ENCODE measurements at places on chromosomes 2 and 18. TPM values are rescaled to one million over a fixed set of nuclear protein-coding genes. Genes with fewer than 3 reads are reported as not detected.
A peak's percentile ranks its signal among the peaks of the same experiment; 100 is the strongest.

Gene SMYD5
- 40.2 TPM for total RNA-seq

Gene BCL2
- 6.8 TPM for total RNA-seq

Gene REL
- total RNA-seq, result 16.1 TPM

Gene SKOR2
- not detected for total RNA-seq

Gene KCNG2
- total RNA-seq, result not detected

Gene CIDEA
- not detected for total RNA-seq

Gene OBSL1
- 67.8 TPM for total RNA-seq

Gene LYG1
- 1.3 TPM for total RNA-seq

DNA sequence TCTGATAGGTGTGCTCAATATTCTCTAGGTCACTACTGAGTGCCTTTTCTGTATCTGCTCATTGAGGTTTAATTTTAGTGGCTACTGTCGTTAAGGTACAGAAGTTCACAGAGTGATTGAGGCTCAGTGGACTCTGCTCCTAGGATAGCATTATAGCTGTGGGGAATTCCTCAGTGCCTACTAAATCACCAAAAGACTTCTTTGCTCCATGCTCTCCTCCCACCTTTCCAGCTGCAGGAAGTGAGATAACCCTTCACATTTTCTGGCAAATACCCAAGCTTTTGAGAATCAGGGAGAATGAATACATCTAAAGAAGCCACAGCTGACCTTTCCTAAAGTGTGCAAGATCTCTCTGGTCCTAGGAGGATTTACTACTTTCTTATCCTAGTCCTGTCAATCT is 95.2 kb upstream of the FSIP2 start:
- no peak for DNase-seq

DNA sequence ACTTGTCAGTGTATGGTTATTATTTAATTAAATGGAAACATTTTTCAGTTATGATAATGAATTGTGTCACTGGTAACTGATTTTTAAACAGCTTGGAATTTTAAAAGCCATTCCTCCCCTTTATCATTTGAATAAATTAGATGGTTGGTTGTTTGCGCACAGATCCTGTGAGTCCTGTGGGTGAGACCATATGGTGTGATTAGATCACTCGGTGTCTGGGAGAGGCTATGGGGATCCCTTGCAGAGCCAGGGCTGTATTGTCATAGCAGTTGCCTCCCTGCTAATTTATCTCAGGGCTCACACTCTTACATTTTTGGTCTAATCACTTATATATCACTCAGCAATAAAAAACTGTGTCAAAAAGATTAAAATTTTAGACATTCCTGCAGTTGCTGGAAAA is 133.5 kb downstream of the ASXL3 start:
- DNase-seq, result no peak

DNA sequence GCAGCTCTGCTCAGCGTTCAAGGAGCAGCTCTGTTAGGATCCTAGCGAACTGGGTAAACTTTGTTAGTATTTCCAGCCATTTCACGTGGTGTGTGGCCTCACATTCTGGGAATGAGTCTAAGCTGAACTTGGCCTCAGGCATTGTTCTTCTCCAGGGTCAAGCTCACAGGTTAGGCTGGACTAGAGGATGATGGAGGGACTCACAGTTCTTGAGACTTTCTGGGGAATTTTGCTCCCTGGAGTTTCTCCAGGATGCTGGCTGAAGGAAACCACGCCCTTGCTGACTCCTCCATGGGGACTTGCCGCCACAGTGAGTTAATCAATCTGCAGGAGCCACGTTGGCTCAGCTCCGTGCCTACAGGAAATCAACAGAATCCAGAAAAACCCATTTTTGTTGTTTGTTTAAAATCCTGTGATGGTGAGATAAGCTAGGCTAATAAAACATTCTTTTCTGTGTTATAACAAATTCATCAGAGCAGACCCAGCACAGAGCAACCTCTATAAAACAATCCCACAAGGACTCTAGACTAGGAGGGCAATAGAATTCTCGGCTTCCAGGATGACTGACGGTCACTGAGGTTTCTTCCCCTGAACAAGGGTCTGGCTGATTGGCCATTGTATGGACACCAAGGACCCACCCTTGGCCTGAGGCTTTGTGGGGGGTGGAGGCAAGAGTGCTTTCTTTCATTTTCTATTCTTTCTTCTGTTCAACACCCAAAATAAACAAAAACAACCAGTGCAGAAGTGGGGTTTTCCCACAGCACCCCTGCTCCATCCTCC is 12.6 kb downstream of the CNDP1 start:
- no peak for DNase-seq

- no peak for DNase-seq
These were observed 94.0 kb downstream of the CDK15 start for GRCh38 chr2:201900362-201900761.

DNA sequence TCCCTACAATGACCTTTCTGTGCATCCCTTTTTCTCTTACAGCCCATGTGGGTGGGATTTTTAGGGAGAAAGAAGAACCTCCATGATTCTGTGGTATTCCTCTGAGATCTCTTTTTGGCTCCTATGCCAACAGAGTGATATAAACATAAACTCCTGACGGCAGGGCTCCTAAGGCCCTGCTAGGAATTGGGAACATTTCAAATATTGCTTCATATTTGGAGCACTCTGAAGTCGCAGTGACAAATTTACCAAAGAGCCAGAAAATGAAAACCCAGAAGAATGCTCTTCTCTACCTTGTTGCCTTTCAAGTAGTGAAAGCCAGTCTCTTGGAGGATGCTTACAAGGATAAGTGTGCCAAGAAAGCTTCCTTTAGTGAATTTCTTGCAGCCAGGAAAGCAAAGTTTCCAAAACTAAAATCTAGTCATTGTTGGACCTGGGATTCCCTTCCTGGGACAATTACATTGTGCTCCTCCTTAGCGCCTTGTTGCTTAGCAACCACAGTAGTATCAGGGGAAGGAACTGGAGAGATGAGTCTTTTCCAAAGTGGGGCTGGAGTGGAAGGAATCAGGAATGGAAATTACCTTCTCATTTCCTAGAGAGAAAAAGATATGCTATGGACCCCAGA is 7.3 kb upstream of the SETBP1 start:
- no peak for DNase-seq

DNA sequence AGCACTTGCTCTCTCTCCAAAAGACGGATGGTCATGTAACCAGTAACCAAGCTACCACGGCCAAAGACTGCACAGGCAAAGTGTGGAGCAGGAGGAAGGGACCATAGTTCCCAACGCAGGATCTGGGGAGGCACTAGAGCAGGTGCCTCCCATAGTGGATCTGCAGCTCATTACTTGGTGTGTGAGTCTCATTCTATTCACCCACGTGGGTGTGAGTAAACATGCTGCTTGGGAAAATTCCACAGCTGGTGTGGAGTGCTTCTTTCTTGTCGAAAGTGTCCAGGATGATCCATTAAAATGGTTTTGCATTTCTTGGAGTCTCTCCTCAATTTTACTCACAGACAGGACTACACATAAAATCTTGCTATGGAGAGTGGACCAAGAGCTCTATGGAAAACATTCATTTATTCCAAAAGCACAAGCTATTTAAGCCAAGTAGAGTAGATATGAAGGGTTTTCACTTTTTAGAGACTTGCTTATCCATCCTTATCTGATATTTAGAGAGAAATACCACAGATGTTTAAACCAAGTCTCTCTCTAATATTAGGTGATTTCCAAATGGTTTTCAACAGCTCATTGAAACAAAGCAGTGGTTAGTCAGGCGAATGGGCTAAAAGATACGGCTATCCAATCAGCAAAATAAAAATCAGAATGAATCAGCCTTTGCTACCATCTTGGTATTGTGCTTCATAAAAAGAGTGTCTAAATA is 104.3 kb upstream of the CCDC195 start:
- no peak for DNase-seq

DNA sequence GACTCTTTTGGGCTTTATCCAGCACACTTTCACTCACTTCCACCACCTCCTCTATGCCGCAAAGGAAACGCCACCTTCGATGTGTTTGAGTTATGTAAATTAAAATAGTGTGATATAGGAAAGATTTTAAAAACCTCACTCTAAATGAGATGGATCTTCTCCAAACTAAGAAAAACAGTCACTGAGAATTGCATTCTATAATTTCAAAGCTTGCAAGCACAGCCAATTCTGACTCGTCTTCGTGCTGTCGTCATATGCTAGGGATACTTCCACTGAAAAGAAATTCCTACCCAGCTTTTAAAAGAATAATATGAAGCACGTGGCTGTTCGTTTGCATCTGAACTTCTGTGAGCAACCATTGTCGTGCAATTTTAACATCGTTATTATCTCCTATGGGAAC is 162.5 kb downstream of the SH3BP4 start:
- no peak for DNase-seq

DNA sequence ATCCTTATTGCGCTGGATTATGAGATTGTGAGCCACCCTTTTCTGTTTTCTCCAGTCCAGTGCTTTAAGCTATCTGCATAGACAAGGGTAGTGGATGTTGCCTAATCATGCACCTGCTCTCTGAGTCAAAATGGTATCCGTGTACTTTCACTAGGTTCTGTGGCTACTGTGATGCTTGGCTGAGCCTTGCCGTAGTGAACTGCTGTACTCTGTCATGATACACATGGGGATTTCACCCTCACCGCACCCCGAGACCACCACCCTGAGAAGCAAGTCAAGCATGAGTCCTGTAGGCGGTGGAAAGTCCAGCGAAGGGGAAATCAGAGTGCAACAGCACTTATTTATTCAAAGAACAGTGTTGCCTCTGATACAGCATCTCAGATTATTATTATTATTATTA is 55.0 kb downstream of the ARHGAP25 start:
- no peak for DNase-seq

DNA sequence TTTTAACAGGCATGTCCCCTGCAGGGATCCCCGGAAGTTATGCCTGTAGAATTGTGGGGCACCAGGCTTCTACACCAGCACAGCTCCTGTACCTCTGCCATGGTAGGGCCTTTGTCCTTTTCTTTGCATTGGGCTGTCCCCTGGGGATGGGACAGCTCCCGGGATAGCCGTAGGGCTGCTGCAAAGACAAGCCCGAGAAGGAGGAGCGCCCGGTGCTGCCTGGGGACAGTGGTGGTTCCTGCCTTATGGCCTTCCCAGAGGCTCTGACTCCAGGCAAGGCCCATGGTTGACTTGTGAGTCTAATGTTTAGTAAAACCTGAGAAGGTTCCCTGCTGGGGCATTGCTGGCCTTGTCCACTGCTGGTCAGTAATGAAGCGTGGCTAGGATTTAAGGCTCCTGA is 30.9 kb downstream of the TMEM37 start:
- no peak for DNase-seq

GRCh38 chr2:65261676-65262075 is 34.0 kb downstream of the ACTR2 start:
- DNase-seq, result no peak

DNA sequence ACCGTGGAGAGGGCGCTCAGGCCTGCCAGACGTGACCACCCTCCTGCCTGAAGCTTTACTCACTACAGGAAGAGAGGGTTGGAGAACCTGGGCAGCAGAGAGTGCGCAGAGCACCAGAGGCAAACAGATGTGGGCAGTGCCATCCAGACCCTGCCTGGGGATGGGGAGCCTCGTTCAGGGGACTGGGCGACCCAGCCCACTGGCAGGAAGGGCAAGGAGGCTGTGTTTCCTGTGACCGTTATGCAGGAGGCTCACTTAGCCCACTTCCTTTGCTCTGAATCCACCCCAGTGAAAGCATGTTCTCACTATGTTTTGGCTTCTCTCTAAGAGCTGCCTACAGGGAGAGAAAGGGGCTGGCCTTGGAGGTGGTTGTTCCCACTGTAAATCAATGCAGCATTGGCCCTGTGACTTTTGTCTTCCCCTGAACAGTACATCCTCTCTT is 23.0 kb upstream of the ACKR3 start:
- DNase-seq, result no peak

GRCh38 chr2:178865146-178865936 is 58.1 kb upstream of the TTN start:
- peak; percentile 38 for DNase-seq

DNA sequence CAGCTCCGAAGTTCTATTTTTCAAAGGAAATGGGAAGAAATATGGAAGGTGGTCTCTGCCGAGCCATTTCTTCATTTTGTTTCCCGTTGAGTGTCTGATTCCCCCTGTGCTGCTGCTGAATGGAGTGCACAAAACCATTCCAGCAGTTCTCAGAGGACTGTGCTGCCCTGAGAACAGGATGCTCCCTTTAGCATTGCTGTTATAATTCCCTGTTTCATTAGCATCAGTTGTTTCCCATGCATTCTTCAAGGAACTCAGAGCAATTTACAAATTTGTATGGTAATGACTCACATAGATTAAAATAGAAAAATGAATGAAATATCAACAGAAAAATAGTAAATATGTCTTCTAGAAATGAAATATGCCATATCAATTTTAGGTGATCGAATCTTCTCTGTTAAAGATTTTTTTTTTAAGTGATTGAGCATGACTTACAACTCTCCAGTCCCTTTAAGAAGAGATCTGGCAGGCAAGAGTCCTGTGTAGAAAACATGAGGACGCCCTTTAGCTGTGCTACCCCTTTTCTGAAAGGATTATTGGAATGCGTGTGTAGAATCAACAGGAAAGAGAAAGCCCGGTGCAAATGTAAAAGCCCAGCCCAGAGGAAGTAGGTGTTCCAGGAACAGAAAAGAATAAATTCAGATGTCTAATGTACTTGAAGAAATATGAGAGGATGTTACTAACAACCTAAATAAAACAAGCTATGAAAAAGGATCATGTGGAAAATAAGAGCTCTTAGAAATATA is 118.5 kb downstream of the ATP9B start:
- no peak for DNase-seq

DNA sequence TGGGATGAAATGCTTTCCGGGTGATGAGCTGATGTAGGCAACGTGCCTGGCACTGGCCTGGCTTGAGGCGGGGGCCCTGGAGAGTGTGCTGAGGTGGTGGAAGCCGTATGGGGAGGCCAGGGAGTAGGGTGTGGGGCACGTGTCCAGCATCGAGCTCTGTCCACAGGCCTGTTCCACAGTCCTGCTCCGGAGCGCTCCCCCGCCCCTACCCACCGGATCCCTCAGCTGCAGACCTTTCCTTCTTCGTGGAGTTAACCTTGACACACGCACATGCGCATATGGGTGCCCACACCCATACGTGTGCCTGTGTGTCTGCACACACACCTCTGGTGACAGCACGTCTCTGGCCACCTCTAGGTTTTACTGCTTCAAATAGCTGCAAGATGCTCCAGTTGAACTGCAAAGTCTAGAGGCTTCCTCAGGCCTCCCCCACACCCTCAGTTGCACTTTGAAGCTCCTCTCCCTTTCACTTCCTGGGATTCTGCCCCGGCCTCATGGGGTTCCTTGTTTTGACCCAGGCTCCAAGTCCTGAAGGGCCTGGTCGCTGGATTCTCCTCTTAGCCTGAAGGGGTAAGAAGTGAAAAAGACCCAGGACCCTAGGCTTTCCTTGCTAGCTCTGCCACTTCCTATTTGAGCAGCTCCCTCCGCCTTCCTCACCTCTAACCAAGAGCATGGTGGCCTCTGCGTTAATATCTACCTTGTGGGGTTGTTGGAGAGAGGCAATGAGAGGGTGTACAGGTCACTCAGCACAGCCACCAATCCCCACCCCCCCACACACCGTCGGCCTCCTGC is 49.5 kb downstream of the INHBB start:
- no peak for DNase-seq

GRCh38 chr18:267380-267687 is 513 bp downstream of the THOC1 start:
- no peak for DNase-seq

- no peak for DNase-seq
These were observed 8.2 kb downstream of the TTC32 start for GRCh38 chr2:19893520-19894133.

- no peak for DNase-seq
These were observed 412.5 kb downstream of the LRATD1 start for GRCh38 chr2:15045054-15045453.

Data from SJCRH30 (cell line).